RKO (cell line): ENCODE measurements at places on chromosomes 11 and 22.

GRCh38 chr11:62860835-62861563, 19.7 kb upstream of the SLC3A2 start:
- DNase-seq, result no peak

- no peak for DNase-seq
Observed at GRCh38 chr22:32583074-32583682, 108.6 kb downstream of the FBXO7 start.

- peak; percentile 33 for DNase-seq
Observed at GRCh38 chr11:127074151-127074761, 73.7 kb upstream of the KIRREL3 start.

- no peak for DNase-seq
Observed at GRCh38 chr11:125272821-125273220, 108.3 kb downstream of the PKNOX2 start.

DNA sequence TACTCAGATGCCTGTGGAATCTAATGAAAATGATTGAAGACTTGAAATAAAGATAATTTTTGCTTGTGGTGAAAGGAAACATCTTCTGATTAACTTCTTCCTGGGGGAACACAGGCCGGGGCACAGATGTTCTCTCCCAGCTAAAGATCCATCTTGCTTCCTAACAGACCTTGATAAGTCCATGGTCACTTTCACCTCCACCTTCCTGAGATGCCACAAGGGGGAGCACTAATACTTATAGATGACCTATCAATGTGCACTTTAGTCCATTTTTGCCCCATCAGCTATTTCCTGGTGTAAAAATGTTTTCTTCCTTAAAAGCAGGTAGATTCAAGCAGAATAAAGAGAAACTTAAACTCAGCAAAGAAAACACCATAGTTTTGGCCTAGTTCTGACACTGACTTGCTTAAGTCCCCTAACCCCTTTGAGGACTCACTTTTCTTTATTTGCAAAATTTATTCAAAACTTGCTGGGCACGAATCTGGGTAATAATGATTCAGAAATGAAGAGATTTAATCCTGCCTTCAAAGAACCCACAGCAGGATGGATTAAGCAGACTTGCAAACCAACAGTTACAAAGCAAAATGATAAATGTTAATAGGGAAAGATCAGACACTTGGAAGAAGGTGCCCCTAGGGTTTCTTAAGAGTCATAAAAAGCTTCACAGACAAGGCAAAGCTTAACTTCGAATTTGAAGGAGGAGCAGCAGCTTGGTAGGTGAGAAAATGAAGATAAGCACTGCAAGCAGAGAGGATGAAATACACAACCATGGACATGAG, 158.7 kb downstream of the RAB38 start:
- peak; percentile 88 for DNase-seq

- no peak for DNase-seq
Observed at GRCh38 chr11:127890030-127890615, 697.2 kb downstream of the ETS1 start.

- no peak for DNase-seq
Observed at GRCh38 chr11:103339485-103339857, 230.2 kb downstream of the DYNC2H1 start.

DNA sequence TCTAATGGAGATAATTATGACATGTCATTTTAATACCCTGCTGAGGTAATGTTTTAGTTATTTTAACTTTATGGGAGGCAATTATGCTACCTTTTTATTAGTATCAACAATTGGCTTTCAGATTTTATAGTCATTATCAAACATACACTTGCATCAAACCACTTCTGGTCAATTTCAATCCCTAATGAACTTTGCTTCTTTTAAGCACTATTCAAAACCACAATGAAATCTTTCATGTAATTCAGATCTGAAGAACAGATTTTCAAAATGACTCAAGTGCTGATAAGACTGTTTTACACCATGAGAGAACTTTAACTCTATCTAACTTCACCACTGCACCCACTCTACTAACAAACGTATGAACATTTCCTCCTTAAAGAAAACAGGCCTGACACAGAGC, 25.9 kb upstream of the CCDC34 start:
- no peak for DNase-seq

- no peak for DNase-seq
Observed at GRCh38 chr22:46163557-46163888, 13.2 kb downstream of the PPARA start.

- no peak for DNase-seq
Observed at GRCh38 chr11:122775675-122776271, 62.5 kb upstream of the CRTAM start.

DNA sequence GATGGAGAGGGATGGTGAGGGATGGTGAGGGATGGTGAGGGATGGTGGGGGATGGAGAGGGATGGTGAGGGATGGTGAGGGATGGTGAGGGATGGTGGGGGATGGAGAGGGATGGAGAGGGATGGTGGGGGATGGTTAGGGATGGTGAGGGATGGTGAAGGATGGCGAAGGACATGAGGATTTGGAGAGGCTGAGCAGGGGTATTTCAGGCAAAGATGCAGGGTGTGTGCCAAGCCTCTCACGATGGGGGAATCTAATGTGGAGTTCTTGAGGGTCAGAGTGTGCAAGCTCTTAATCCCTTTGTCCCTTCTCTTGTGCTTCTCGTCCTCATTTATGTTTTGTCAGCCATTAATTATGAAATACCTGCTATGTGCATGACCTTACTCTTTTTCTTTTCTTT, 7.5 kb upstream of the PLA2G6 start:
- DNase-seq, result no peak

- peak; percentile 58 for DNase-seq
Observed at GRCh38 chr11:57480409-57481137, 20.2 kb downstream of the RTN4RL2 start.

DNA sequence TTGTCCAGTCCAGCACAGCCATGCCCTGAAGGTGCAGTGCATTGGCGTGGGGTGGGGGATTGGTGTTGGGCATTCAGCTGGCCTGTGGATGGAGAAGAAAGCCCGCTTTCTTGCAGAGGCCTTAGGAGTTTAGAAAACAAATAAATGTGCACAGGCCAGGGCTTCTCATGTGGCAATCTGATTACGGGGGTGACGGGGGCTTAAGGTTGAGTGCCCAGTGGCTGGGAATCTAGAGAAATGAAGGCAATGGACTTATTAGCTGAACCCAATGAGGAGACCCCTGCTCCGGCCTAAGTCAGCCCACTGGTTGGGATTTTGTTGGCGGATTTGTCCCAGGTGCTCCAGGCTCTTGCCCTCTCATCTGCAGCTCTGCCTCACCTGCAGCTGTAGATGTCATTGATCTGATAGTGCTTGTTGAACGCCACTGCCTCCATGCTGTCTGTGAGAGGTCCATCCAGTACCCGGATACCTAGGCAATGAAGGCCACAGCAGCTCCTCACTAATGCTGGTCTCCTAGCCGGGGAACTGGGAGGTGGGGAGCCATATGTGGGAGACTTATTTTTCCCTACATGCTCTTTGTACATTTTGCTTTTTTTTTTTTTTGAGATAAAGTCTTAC, 6.2 kb downstream of the PCSK7 start:
- no peak for DNase-seq

GRCh38 chr22:32473388-32473952, 1.1 kb upstream of the FBXO7 start:
- DNase-seq, result peak; percentile 78

DNA sequence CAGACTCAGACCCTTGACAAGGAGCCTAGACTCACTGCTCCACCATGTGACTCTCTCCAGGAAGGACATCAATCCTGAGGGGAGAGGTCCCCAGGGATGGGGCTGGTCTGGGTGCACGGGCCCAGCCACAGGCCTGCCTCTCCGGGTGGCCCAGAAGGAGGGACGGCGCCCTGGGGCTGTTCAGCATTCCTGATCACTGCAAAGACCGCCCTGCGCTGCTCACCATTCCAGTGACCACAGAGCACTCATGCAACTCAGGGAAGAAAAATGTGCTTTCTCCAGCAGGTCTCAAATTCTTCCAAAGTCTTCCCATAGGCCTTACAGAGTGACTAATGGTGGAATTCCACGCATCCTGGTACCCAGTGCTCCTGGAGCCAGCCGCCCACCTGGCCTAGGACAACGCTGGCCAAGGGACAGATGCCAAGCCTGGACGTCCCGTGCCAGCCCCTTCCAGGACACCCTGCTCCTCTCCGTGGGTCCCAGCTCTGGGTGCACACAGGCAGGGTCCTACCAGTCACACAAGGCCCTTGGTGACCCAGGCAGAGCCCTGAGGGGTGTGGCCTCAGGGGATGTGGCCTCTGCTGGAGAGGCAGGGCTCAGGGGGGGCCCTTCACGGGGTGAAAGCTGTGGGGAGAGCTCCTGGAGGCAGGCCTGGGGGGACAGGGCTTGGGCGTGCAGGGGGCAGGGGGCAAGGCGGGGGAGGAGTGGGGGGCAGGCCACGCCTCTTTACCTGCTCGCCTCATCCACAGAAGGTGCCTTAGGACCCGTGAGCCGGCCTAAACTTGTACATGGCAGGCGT, 178.8 kb downstream of the IGLL1 start:
- DNase-seq, result no peak

DNA sequence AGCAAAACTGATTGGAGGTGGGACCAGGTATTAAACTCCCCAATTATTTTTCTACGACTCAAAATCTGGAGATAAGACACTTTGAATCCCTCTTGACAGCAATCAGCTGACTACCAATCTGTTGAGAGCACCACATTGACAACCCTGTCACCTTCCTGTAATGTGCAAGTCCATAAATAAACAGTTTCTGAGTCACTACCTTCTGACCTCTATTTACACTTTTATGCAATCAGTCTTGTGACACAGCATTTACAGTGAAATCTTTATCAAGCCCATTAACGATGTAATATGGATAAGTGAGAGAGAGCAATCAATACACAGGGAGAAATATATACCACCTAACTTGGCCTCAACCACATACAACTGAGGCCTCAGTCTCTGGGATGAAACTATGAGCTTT, 283.7 kb upstream of the ANO5 start:
- DNase-seq, result no peak

- DNase-seq, result no peak
Observed at GRCh38 chr22:28044546-28045173, 125.6 kb upstream of the PITPNB start.

- no peak for DNase-seq
Observed at GRCh38 chr11:100525197-100525596, 161.9 kb upstream of the ARHGAP42 start.

GRCh38 chr11:62402226-62402959, 16.4 kb upstream of the SCGB1A1 start:
- DNase-seq, result no peak

GRCh38 chr11:28903716-28904115, 795.5 kb downstream of the METTL15 start:
- no peak for DNase-seq

DNA sequence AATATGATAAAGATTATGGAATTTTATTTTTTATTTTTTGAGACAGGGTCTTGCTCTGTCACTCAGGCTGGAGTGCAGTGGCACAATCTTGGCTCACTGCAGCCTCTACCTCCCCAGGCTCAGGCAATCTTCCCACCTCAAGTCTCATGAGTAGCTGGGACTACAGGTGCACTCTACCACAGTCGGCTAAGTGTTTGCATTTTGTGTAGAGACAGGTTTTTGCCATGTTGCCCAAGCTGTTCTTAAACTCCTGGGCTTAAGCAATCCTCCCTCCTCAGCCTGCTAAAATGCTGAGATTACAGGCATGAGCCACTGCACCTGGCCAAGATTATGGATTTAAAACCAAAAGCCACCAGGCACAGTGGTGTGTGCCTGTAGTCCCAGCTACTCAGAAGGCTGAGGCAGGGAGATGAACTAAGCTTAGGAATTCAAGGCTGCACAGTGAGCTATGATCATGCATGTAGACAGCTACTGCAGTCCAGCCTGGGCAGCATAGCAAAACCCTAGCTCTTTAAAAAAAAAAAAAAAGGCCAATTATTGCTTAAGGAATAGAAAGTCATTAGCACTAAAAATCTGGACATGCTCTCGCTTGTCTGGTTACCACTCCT, 20.2 kb upstream of the CCND1 start:
- DNase-seq, result no peak

- DNase-seq, result no peak
Observed at GRCh38 chr11:26048271-26048670, 283.7 kb upstream of the ANO3 start.

GRCh38 chr11:102603576-102603975, 21.6 kb downstream of the MMP20 start:
- DNase-seq, result no peak

DNA sequence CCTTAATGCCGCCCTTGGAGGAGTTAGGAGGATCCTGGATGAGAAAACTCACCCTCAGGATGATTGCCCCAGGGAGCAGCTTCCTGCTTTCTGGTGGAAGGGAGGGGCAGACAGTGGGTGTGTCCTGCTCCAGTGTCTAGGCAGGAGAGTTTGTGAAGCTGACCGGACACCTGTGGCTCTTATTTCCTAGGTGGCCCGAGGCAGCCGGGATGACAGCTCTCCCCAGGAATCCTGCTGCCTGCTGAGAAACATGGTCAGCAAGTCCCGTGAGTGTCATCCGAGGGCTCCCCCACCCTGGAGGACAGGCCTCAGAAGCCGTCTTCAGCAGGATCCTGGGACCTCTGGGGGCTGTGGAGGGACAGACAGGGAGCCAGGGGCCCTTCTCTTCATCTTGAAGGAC, 50.4 kb downstream of the ST3GAL4 start:
- no peak for DNase-seq

DNA sequence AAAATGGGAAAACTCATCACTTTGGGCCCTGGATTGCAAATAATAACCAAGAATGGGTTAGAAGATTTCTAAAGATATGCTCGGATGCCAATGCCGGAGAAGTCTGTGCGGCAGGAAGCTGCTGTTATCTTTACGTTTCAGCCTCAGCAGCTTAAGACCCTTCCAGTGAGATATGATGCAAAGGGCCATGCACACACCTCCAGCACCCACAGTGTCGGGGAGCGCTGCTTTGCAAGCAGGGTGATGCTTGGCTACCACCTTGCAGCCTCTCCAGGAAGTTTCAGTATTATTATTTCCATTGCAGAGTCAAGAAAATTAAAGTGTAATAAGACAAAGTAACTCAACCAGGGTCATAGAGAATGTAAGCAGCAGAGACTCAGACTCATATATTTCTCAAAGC, 37.3 kb downstream of the LARGE1 start:
- no peak for DNase-seq

GRCh38 chr11:95337175-95337957, 106.4 kb upstream of the SESN3 start:
- no peak for DNase-seq

DNA sequence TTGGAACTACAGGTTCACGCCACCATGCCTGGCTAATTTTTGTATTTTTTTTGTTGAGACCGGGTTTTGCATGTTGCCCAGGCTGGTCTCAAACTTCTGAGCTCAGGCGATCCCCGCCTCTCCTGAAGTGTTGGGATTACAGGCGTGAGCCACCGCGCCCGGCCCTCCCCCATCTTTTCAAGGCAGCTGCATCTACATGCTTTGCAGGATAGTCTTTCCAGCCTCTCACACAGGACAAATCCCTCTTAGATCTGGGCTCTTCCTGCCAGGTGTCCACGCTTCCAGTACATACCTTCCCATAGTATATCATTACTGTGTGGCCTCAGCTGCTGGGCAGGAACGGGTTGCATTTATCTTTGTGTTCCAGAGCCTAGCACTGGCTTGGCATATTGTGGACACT, 49.7 kb downstream of the C11orf96 start:
- DNase-seq, result no peak
